Cardiac muscle cell (in vitro differentiated cells and primary cell): ENCODE measurements at places on chromosomes 5 and 9.
A peak's percentile ranks its signal among the peaks of the same experiment; 100 is the strongest.

DNA sequence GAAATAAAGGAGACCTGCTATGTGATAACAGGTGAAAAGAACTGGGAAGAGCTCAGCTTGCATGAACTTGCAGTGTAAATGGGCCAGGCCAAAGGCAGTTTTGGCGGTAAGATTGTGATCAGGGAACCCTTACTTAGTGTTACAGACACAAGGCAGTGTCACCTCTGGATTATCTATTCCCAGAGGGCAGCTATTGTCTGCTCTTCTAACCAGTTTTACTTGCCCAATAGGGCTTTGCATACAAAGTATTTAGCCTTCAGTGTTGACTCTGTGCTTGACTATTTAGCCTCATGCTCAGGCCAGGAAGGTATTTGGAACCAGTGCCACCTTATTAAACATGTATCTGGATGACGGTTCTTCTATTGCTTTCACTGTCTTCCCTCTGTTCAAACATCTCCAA, 38.3 kb downstream of the GDNF start:
- no peak for DNase-seq

- no peak for DNase-seq
Observed at GRCh38 chr5:38891563-38891962, 45.8 kb downstream of the OSMR start.

DNA sequence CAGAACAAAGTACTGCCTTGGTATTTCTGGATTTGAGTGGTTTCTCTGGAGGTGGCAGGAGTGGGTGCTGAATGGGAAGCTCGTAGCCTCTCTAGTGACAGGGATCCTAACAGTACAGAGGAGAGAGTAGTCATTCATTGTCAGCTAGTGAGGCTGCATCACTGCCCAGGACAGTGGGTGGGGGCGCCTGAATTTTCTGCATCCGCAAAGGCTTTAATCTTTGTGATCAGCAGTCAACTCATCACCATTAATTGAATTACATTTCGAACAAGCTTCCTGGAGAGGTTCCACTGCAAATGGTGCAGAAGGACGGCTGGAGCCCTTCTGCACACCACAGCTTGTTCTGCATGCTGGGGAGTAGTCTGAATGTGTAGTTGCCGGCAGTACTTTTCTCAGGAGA, 77.5 kb downstream of the HSPA4 start:
- DNase-seq, result no peak

- DNase-seq, result no peak
Observed at GRCh38 chr9:93712896-93713295, 136.5 kb downstream of the PHF2 start.

DNA sequence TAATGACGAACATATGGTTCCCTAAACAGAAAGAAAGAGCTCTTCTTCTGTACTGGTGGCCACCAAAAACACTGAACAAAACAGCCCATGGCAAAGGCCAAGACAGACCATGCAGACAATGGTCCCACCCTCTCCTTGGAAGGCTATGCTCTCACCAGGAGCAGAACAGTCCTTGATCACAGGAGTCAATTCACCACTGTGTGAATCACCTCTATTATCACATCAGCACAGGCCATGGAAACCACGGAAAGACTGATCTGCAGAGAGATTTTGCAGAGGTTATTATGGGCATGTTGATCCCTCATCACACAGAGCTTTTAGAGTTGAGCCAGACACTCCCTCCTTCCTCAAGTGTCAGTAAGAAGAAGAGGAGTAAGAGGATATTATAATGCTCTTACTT, 134.0 kb upstream of the RASEF start:
- DNase-seq, result no peak

GRCh38 chr5:122896598-122897282, 51.3 kb downstream of the SNX24 start:
- DNase-seq, result peak; percentile 60

DNA sequence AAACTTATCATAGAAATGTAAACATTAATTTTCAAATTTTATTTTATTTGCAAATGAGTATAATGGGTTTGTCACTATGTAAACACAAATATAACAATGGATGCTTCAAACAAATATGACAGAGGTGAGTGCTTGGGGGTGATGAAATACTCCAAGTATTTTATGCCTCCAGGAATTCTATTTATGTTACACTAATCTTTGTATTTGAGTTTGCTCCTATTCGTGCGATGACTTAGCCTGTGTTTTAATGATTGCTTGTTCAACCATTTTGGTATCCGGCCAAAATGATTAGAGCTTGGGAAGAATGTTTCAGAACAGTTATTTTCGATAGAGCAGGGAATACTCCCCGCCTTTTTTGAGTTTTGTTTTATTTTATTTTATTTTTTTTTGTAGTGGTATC, 5.0 kb downstream of the DMRT2 start:
- DNase-seq, result no peak

DNA sequence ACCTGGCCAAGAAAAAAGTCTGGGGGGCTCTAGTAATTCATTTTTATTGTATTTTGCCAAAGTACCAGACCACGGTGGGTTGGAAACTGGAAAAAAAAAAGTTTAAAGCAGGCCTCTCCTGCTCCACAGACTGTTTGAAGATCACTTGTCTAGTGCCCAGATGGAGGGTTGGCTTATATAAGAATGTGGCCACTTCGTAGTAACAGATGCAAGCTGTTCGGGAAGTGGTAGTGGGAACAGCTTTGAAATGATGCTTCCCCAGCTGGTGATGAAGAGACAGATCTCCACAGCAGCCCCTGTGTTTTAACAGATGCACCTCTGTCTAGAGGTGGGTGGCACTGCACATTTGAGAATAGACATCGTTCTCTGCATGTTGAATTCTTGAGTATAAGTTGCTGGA, 54.3 kb upstream of the DMRT3 start:
- no peak for DNase-seq

DNA sequence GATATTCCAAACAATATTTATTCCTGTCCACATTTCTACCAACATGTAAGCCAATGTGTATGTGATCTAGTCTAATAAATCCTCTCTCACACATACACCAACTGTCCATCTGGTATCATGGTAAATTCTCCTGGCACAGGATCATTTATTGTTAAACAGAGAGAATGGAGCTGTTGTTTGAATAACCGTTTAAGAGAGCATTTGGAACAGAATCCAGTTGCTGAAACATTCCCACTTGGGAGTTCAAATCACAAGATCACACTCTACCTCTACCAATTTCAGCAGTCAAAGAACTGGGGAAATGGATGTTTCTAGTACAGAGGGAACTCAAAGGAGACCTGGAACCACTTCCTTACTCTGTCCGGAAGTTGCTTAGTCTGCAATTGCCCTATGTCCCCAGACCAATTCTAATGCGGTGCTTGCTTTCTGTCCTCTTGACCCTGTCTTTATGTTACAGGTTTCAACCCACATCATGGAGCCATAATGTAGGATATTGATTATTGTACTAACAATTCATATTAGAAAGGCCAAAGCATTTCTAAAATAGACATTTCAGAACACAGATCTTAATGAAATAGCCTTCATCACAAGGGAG, 488.4 kb downstream of the SEMA5A start:
- no peak for DNase-seq

DNA sequence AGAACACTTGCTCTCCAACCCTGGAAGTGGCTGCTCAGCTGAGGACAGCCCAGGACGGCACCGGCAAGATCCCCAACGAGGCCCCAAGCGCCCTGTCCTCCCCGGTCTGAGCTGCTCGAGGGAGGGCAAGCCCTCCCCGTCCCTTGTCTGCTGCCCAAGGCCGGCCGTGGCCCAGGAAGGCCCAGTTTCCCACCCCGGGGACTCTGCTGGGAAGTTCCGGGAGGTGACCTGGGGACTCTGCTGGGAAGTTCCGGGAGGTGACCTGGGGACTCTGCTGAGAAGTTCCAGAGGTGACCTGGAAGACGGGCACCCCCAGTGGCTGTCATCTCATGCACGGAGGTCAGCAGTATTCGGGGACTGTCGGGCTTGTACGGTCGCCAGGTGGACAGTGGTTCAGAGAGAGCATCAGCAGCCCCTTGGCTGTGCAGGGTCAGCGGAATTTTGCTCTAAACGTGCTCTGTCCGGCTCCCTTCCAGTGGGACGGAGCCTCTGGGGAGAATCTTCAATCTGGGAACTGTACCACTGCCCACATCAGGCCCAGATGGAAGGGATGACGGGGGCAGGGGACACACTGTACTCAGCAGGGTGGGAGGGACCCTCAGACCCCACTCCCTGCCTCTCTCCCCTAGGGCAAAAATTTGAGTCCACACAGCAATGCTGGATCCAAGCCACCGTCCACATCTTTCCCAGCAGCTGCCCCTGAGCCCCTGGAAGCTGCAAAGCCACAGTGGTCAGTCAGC, 7.2 kb downstream of the NACC2 start:
- no peak for DNase-seq

GRCh38 chr9:132048201-132048600, 31.5 kb downstream of the MED27 start:
- no peak for DNase-seq

- DNase-seq, result no peak
Observed at GRCh38 chr5:150224483-150225027, 34.7 kb downstream of the SLC6A7 start.

GRCh38 chr5:159632866-159633265, 283.4 kb upstream of the ADRA1B start:
- no peak for DNase-seq

- no peak for DNase-seq
Observed at GRCh38 chr5:34485768-34486030, 170.4 kb upstream of the RAI14 start.

- DNase-seq, result no peak
Observed at GRCh38 chr9:120569556-120569955, 10.4 kb downstream of the CDK5RAP2 start.
